Motor neuron (in vitro differentiated cells): ENCODE measurements at places on chromosomes 11 and 22. TPM values are rescaled to one million over a fixed set of nuclear protein-coding genes. Genes with fewer than 3 reads are reported as not detected.

GRCh38 chr11:104061853-104062521 lies 25.5 kb downstream of the DDI1 start:
- no peak for ATAC-seq

The NEFH gene
- total RNA-seq, result 12.0 TPM in 2 replicates

- ATAC-seq, result no peak
These were observed 23.2 kb downstream of the CAPN1 start for GRCh38 chr11:65204646-65205601.

DNA sequence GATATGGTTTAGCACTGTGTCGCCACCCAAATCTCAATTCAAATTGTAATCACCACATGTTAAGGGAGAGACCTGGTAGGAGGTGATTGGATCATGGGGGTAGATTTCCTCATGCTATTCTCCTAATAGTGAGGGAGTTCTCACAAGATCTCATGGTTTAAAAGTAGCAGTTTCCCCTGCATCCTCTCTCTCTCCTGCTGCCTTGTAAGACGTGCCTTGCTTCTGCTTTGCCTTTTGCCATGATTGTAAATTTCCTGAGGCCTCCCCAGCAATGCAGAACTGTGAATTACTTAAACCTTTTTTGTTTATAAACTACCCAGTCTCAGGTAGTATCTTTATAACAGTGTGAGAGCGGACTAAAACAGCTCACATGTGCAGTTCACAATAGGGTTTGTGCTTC lies 1668.7 kb upstream of the RAG2 start:
- ATAC-seq, result no peak

DNA sequence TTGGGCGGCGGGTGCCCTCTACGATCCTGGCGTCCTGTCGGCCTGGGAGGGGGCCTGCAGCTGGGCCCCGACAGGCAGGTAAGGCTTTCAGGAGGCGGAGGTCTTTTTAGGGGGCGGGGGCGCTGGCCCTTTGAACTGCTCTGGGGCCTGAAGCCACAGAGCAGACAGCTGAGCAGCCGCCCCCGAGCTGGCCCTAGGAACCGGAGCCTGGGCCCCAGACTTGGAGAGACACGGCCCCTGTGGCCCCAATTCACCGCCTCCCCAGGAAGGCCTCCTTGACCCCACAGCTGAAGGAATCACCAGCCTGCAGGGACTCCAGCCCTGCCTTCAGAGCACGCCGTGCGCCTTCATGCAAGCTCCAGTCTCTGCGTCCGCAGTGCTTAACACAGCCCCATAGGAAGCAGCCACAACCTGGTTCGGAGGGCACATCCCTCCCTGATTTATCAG lies 618 bp upstream of the CERK start:
- ATAC-seq, result peak; percentile 20

DNA sequence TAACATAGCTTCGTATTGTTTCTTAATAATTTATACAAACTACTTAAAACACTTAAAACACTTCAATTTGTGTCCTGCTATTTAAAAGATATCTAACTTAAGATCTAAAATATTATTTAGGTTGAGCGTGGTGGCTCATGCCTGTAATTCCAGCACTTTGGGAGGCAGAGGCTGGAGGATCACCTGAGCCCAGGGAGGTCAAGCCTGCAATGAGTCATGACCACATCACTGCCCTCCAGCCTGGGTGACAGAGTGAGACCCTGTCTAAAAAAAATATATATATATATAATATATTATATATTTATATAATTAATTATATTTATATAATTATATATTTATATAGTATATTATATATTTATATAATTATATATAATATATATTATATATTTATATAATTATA lies 4.2 kb upstream of the CTR9 start:
- ATAC-seq, result no peak

The RASSF10 gene
- total RNA-seq, result 0.59 and 0.67 TPM in 2 replicates

The HORMAD2 gene
- total RNA-seq, result not detected in 2 replicates

GRCh38 chr11:59755701-59756557 lies 753 bp downstream of the STX3 start:
- ATAC-seq, result peak; percentile 70

The IGSF22 gene
- 0.68 and 1.00 TPM in 2 replicates for total RNA-seq

- no peak for ATAC-seq
These were observed 90.4 kb upstream of the BIRC3 start for GRCh38 chr11:102226702-102227490.

The SEC14L6 gene
- 0.34 and 0.52 TPM in 2 replicates for total RNA-seq

DNA sequence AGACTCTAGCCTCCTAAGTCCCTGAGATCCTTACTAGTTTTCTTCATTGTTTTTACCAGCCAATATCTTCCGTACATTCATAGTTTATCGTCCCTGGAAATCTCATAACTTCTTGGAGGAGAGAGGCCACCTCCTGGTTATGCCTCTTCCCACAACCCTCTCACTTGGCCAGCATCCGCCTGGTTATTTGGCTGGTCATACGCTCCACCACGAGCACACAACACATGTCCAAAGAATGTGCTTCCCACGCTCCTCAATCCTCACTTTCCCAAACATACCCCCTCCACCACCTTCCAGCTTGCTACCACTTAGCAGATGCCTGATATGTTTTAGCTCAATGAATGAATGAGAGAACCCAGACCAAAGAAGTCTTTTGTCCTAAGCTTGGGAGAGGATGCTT lies 83.5 kb upstream of the EIF3D start:
- no peak for ATAC-seq

The ZNF70 gene
- total RNA-seq, result 9.0 and 9.7 TPM in 2 replicates

- ATAC-seq, result no peak
These were observed at the start of gene CCDC88B for GRCh38 chr11:64339754-64340408. CCDC88B (plus strand) TSS chr11:64340204; CDS start chr11:64340267, 63 bp downstream.

The DEUP1 gene
- total RNA-seq, result 0.31 TPM in 1 of 2 replicates, not detected in the other

DNA sequence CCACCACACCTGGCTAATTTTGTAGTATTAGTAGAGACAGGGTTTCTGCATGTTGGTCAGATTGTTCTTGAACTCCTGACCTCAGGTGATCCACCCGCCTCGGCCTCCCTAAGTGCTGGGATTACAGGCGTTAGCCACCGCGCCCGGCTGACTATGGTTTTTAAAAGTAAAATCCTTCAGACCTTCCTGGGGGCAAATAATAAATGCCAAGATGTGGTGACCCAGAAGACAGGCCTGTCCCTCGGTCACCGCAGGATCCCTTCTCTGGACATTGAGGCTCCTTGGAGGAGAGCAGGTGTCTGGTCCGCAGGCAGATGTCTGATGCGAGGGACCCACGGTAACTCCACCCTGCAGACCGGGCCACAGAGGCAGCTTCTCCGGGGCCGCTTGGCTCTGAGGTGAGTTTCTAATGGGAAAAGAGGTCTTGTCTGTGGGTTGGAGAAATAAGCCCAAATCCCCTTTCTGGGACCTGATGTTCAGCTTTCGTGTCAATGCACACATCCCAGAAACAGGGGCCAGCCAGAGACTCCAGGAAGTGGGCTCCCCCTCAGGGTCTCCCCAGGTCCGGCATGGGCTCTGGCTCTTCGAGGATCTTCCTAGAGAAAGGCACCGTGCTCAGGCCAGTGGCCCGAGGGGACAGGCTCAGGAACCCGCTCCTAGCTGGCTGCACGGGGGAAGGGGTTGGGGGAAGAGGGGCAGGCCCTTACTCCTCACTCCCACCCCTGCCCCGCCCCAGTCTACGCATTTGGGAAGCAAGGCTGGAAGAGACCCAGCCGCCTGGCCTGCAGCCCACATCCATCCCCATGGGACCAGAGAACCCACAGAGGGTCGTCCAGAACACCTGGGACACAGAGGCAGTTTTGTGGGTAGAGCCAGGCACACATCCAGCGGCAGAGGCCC lies 100.6 kb downstream of the WNT7B start:
- ATAC-seq, result no peak

GRCh38 chr11:115939731-115940421 lies 435.7 kb upstream of the CADM1 start:
- ATAC-seq, result no peak

The MED15 gene
- total RNA-seq, result 45.0 and 48.2 TPM in 2 replicates

GRCh38 chr22:49266561-49267519 lies 560.8 kb downstream of the BRD1 start:
- no peak for ATAC-seq
